ENCODE measurements at places on chromosomes 7 and 10.

GRCh38 chr7:102021841-102022618 is 204.6 kb downstream of the CUX1 start:
- DNase-seq, result no peak

DNA sequence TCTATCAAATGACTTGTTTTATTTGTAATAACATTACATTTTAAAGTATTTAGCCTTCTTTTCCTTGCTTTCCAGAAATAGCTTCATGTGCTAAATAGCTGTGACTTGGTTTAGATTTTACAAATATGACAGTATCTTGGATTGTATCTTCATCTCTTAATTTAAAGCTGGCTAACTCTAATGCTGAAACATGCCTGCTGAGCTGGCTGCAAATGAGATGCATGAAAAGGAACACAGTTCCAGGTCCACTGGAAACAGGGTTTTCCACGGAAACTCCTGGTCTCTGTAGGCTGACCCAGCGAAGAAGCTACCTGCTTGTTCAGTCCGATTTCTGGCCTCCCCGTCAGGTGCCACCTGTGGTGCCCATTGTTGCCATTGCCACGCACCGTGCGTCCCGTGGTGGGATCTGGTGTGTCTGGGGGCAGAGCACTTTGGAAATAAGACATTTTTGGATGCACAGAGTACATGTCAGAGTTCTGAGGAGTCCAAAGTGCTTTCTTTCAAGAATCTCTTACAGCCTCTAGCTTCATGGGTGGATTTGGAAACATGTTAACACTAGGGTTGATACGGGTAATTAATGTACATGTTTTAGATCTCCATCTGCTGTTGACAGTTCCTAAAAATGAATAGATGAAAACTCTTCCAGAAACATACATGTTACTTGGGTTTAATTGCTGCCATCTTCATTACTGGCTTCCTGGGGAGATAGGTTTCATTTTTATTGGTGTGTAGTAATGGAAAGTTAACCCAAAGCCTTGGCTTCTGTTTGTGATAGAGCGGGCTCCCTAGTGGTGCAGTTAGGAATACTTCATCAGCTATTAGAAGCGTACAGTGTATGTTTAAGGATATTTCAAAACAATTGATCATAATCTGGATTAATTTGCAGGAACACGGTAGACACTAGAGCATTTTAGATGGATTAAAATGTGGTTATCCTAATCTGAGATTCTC is 45.0 kb downstream of the SHH start:
- no peak for DNase-seq

GRCh38 chr7:14403587-14403986 is 414.1 kb upstream of the ETV1 start:
- no peak for DNase-seq

- DNase-seq, result no peak
These were observed 662.0 kb upstream of the FOXK1 start for GRCh38 chr7:4020086-4020485.

DNA sequence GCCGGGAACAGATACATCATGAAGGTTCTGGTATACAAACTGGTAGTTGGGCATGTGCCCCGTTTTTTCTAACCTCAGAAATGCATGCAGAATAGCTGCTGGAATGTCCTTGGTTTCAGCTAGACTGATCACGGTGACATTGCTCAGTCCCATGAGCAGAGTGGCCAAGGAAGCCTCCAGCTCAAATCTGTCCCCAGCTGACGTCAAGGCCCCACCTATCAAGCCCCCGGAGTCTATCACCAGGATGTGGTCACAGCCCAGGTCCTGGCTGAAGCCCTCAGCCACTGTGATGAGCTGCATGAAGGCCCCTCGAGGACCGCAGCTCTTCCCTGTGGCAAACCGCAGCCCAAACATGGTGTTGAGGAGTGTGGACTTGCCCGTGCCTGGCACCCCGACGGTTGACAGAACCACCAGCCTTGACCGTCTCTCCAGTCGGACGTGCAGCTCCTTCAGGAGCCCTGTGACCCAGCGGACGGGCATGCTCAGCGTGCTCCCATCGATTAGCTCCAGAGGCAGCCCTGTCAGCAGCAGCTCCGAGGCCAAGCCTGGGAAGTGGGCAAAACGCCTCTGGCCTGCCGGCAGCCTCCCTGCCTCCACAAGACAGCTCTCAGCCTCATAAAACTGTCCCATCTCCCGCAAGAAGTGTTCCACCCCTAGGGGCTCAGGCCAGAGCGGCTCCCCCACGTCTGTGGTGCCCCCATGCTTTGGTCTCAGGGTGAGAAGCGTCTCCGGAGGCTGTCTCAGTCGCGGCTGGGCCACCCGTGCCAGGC is 7.8 kb upstream of the MRPS24 start:
- DNase-seq, result no peak

DNA sequence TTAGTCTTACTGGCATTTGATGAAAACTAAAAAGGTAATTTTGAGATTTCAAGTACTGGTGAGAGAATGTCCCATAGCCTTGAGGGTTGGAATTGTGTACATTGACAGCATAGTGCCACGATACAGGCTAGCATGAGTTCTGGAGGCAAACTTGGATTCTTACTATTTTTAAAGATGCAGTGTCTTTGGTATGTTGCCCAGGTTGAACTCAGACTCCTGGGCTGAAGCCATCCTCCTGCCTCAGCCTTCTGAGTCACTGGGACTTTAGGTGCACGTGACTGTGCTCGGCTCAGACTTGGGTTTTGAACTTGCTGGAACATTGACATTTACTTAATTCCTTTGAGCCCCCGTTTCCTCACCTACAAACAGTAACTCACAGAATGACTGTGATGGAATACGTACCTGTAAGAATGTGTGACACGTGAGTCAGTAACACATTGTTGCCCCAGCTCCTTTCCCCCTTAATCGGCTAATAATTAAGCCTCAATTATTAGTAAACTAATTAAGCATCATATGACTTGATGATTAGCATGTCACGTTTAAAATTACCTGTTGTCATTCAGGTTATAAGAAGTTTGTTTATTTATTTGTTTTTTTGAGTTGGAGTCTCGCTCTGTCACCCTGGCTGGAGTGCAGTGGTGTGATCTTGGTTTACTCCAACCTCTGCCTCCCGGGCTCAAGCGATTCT is 10.6 kb downstream of the DNAJB6 start:
- DNase-seq, result no peak
